ENCODE measurements at places on chromosomes 5 and 9.

DNA sequence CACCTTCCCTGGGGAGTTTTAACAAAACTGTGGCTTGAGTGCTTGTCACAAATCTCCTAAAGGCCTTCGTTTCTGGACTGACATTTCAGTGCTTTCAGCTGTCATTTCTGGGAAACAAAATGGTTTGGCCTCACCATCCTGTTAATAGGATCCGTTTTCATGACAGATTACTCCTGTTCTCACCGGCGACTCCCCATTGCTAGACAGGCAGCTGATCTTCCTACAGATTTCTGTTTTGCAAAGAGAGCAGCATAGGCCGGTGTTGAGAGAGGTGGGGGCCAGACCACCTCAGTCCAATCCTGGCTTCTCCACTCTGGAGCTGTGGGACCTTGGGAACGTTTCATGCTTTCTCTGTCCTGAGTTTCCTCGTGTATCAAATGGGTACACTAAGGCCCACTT is 75.5 kb upstream of the OTULINL start:
- DNase-seq: no peak

DNA sequence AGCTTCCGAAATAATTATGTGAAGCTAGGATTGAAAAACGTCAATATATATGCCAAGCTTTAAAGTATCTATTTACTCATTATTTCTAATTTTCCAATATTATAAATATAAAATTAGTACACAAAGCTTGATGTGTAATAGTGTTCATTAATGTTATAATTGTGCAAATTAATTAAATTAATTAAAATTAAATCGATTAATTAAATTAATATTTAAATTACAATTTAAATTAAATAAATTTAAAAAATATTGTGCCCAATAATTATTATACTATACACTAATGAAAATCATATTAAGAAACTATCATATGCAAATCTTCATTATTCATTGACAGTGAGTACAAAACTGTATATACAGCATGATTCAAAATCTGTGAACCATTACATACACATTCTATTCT is 409.8 kb downstream of the FAM170A start:
- no peak for DNase-seq

- DNase-seq: no peak
Observed at GRCh38 chr5:158202801-158203200, 343.9 kb upstream of the CLINT1 start.

GRCh38 chr5:39464088-39464487 is 39.3 kb upstream of the DAB2 start:
- DNase-seq: no peak

GRCh38 chr9:112137066-112137465 is 38.0 kb downstream of the SUSD1 start:
- DNase-seq: no peak

DNA sequence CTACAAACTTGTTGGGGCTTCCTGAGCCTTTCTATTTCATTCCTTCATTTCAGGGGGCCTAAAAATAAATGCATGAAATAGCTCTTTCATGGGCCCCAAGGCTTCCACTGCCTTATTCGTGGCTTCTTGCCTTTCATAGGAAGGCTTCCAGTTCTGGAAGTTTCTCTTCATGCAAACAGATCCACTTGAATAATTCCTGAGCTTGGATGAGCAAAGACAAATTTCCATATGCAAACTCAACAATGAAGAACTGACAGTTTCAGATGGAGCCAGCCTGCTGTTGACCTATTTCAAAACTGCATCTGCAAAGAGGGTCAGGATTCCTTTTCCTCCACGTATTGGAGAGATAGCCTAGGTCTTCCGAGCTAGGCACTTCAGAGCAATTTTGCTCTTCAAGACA is 142.1 kb downstream of the MLLT3 start:
- DNase-seq: no peak

GRCh38 chr5:154611341-154611767 is 133.3 kb upstream of the HAND1 start:
- no peak for DNase-seq

- no peak for DNase-seq
Observed at GRCh38 chr9:14068690-14069089, 245.3 kb downstream of the NFIB start.

GRCh38 chr5:129079496-129079895 is 15.1 kb upstream of the ISOC1 start:
- DNase-seq: no peak

DNA sequence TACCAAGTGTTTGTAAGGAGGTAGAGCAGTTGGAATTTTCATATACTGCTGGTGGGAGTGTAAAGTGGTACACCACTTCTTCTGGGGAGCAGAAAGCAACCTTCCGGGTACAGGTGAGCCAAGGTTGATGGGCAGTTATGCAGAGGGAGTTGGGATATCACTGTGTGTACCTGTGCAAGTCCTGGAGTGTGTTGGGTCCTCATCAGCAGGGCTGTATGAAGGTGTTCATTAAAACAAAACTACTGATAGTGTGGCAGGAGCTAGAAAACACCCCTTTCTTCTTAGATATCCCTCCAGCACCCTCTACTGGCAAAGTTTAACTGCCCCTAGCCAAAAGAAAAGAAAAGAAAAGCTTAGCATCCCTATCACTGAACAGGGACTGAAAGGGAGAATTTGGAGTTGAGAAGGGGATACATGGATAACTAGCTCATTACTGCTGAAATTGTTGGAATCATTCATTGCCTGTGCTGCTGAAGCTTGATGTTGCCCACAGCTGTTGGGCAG is 10.7 kb downstream of the MARCHF6 start:
- no peak for DNase-seq

GRCh38 chr5:169139480-169140050 is 161.4 kb downstream of the SLIT3 start:
- no peak for DNase-seq

GRCh38 chr9:2657427-2657826 is 35.8 kb downstream of the VLDLR start:
- no peak for DNase-seq

Data from activated naive CD4-positive, alpha-beta T cell (primary cell).